Osteocyte (in vitro differentiated cells): ENCODE measurements at places on chromosomes 2 and 18. TPM values are rescaled to one million over a fixed set of nuclear protein-coding genes. Genes with fewer than 3 reads are reported as not detected.

OTOS gene
- not detected in 2 replicates for total RNA-seq

POTEC gene
- not detected in 2 replicates for total RNA-seq

TRIB2 gene
- total RNA-seq = 142 and 146 TPM in 2 replicates

GRCh38 chr2:118003396-118003824 lies 10.5 kb downstream of the CCDC93 start:
- H3K4me1 ChIP-seq = no peaks in the 10 kb centered on the region
- no peak overlapping the region for H3K27ac ChIP-seq
- H3K27me3 ChIP-seq = no peaks in the 10 kb centered on the region
- no peak overlapping the region for H3K4me3 ChIP-seq
- no peak for DNase-seq

- no peaks in the 10 kb centered on the region for H3K4me1 ChIP-seq
- no peaks in the 10 kb centered on the region for H3K36me3 ChIP-seq
- no peak for DNase-seq
- no peaks in the 10 kb centered on the region for H3K27me3 ChIP-seq
Measured at GRCh38 chr2:220857368-220857767, 714.7 kb downstream of the EPHA4 start.

DNA sequence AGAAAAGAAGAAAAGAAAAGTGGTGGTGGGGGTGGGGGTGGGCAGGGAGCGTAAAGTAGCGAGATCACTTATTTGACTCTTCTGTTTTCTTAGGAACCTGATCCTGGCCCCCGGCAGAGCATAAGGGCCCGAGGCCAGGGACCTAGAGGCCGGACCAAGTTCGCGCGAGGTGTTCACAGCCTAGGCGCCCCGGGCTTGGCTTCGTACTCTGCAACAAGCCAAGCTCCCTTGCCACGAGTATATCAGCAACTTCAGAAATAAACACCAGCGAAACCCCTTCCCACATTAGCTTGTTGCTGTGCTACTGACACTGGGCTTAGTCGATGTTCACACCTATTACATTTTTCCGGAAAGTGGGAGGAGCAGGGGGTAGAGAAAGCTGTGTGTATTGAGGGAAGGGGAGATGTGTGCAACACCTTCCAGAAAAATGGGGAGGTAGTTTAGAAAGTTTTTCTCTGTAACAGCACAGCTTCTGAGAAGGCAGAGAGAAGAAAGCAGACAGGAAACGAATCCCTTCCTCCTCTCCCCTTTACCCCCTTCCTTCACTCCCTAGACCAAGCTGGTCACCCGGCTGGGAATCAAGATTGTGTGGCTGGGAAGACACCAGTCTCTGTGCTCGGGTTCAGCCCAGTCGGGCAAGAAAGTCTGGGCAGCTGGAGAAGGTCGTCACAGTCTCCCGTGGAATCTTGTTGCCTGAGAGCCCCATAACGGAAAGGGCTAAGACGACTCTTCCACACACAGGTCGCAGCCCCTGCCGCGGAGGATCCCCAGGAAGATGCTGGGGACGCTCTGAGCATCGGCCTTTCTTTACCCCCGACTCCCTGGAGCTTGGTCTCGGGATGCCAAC lies 12.0 kb upstream of the SATB2 start:
- no peak for DNase-seq
- H3K36me3 ChIP-seq = peaks cover 2% of the 10 kb centered on the region
- H3K4me1 ChIP-seq = peaks cover 34% of the 10 kb centered on the region
- no peak overlapping the region for H3K27ac ChIP-seq
- H3K27me3 ChIP-seq = peaks cover 95% of the 10 kb centered on the region
- H3K4me3 ChIP-seq = peak overlapping the region; percentile 64

DNA sequence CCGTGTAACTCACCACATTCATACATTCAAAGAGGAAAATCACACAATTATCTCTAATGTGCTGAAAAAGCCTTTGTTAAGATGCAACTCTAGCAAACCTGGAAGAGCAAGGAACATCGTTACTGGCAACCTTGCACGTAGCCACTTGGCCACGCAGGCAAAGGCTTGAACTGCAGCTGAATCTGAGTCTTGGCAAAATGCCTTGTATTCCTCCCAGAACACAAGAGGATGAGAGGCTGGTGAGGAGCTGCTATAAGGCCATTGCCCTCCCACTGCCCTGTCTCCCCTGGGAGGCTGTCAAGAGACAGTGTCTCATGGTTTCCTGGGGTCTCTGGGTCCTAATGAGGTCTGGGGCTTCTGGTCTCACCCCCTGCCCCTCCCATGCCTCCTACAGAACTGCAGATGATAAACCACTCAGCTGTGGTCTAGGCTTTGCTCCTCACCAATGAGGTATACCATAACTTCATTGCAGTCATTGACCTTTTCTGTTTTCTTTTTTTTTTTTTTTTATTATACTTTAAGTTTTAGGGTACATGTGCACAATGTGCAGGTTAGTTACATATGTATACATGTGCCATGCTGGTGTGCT lies 141.4 kb downstream of the SPP2 start:
- H3K27me3 ChIP-seq = peaks cover 11% of the 10 kb centered on the region
- no peak overlapping the region for H3K4me3 ChIP-seq
- H3K27ac ChIP-seq = no peak overlapping the region
- no peak for DNase-seq
- peaks cover 2% of the 10 kb centered on the region for H3K36me3 ChIP-seq

- H3K27me3 ChIP-seq = peaks cover 2% of the 10 kb centered on the region
- no peak overlapping the region for H3K4me3 ChIP-seq
- H3K27ac ChIP-seq = no peak overlapping the region
- no peak for DNase-seq
Measured at GRCh38 chr2:208541461-208541988, 134.9 kb downstream of the PTH2R start.

- no peak overlapping the region for H3K4me3 ChIP-seq
- H3K36me3 ChIP-seq = no peaks in the 10 kb centered on the region
- DNase-seq = no peak
- H3K4me1 ChIP-seq = no peaks in the 10 kb centered on the region
- H3K27me3 ChIP-seq = peaks cover 37% of the 10 kb centered on the region
Measured at GRCh38 chr18:46315161-46315560, 211.0 kb downstream of the HAUS1 start.

GRCh38 chr18:47756364-47757016 lies 174.0 kb downstream of the SMAD2 start:
- H3K4me1 ChIP-seq = no peaks in the 10 kb centered on the region
- H3K27ac ChIP-seq = no peak overlapping the region
- no peak overlapping the region for H3K4me3 ChIP-seq
- no peak for DNase-seq

- peaks cover 22% of the 10 kb centered on the region for H3K4me1 ChIP-seq
- H3K4me3 ChIP-seq = no peak overlapping the region
- no peak overlapping the region for H3K27ac ChIP-seq
- no peaks in the 10 kb centered on the region for H3K36me3 ChIP-seq
- DNase-seq = no peak
Measured at GRCh38 chr2:62084801-62085200, 111.1 kb upstream of the B3GNT2 start.

DNA sequence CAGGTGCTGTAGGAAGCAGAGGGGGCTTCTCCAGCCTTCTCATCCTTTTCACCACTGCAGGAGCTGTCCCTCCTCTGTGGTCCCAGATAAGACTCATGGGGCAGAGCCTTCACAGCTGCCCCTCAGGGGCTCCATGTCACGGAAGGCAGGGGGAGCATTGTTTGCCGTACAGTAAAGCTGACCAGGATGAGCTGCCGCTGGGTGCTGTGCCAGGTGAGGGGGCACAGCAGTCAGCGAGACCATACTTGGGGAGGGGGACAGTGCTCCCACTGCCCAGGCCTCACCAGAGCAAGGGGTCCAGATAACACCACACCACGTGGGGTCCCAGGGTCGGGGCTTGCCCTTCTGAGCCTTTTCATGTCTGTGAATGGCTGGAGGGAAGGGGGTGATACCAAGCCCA lies 46.3 kb downstream of the PLEKHB2 start:
- H3K36me3 ChIP-seq = peaks cover 16% of the 10 kb centered on the region
- H3K4me3 ChIP-seq = no peak overlapping the region
- DNase-seq = no peak
- H3K27ac ChIP-seq = no peak overlapping the region
- H3K4me1 ChIP-seq = no peaks in the 10 kb centered on the region

- peaks cover 12% of the 10 kb centered on the region for H3K36me3 ChIP-seq
Measured at GRCh38 chr18:12305930-12306629, 2.0 kb upstream of the TUBB6 start.

DNA sequence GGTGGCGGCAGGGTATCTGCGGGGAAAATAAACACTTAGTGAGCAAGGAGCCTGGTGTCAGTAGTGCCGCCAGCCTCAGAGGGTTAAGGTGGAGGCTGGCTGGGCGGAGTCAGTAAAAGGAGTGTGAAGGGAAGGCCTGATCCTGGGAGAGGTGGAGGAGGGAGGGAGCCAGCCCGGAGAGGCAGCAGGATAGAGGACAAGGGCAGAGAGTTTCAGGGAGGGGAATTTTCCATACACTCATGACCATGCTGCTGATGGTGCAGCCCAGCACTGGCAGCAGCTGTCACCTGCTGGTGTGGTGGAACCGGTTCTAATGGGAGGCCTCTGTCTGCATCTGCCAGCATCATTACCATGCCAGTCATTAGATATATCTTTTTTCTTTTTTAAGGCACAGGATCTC lies 2.0 kb upstream of the TEX44 start:
- no peak overlapping the region for H3K27ac ChIP-seq
- H3K36me3 ChIP-seq = no peaks in the 10 kb centered on the region
- H3K4me3 ChIP-seq = no peak overlapping the region
- H3K27me3 ChIP-seq = no peaks in the 10 kb centered on the region
- DNase-seq = no peak

DNA sequence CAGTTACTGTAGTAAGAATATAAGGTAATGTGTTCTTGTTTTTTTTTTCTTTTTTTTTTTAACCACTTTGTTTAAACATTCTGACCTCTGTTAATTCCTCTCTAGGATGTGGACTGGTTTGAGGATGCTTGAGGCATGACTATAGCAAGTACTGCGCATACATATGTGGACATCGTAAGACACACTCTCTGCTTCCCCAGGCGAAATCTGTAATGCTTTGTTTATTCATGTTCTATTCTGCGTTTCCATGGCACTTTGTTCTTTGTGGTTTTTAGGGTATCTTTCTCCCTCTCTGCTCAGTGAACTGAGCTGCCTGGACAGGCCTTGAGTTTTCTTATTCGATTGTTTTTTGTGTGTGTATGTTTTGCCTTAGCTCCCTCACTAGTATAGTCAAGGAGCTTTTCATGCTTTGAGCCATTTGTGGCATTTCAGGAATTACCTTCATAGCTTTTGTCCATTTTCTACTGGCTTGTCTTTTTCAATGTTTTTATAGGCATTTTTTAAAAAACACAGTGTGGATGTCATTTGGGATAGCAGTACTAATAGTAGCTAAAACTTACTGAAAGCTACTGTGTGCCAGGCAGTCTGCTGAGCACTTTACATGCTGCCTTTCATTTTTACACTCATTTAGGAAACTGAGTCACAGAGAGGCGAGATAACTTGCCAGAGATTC lies 1.9 kb upstream of the SH3BP4 start:
- H3K4me1 ChIP-seq = peaks cover 44% of the 10 kb centered on the region
- H3K4me3 ChIP-seq = peak overlapping the region; percentile 57
- H3K27ac ChIP-seq = peak overlapping the region; percentile 96

GRCh38 chr2:156385242-156385641 lies 50.9 kb upstream of the GPD2 start:
- no peak overlapping the region for H3K27ac ChIP-seq
- no peak overlapping the region for H3K4me3 ChIP-seq
- no peak for DNase-seq
- peaks cover 61% of the 10 kb centered on the region for H3K27me3 ChIP-seq
- H3K4me1 ChIP-seq = no peaks in the 10 kb centered on the region

DNA sequence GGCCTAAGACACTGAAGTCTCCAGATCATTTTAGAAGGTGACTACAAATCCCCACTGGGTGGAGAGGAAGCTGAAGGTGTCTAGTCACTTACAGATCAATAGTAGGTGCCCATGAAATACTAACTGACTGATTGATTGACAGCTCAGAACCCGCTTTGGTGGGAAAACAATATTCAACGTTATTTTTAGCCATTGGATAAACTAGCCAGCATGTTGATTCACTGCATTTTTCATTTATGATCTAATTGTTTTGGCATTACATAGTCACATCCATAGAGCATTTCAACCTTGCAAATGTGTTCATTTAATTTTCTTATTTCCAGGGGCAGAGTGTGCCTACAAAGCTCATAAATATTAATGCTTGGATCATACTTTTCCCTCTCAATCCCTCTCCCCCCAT lies 162.3 kb downstream of the MREG start:
- H3K27me3 ChIP-seq = no peaks in the 10 kb centered on the region
- H3K36me3 ChIP-seq = no peaks in the 10 kb centered on the region
- H3K27ac ChIP-seq = peak overlapping the region; percentile 93
- H3K4me3 ChIP-seq = no peak overlapping the region
- no peak for DNase-seq
